Activated CD4-positive, alpha-beta T cell treated with anti-CD3 and anti-CD28 coated beads, Interleukin-2, amount 50 U/mL, for 1 hour (primary cell): ENCODE measurements at places on chromosomes 4 and X.

- no peak for DNase-seq
These were observed 585.6 kb downstream of the ADGRL3 start for GRCh38 chr4:61785761-61786160.

DNA sequence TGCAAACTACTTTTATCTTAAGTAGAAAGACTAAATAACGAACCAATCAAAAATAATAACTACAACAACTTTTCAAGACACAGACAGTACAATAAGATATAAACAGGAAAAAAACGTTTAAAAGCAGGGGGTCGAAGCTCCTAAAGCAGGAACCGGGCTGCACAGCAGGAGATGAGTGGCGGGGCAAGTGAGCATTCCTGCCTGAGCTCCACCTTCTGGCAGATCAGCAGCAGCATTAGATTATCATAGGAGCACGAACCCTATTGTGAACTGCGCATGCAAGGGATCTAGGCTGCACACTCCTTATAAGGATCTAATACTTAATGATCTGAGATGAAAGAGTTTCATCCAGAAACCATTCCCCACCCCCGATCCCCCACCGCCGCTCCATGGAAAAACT lies 146.2 kb downstream of the TEX11 start:
- DNase-seq, result no peak

DNA sequence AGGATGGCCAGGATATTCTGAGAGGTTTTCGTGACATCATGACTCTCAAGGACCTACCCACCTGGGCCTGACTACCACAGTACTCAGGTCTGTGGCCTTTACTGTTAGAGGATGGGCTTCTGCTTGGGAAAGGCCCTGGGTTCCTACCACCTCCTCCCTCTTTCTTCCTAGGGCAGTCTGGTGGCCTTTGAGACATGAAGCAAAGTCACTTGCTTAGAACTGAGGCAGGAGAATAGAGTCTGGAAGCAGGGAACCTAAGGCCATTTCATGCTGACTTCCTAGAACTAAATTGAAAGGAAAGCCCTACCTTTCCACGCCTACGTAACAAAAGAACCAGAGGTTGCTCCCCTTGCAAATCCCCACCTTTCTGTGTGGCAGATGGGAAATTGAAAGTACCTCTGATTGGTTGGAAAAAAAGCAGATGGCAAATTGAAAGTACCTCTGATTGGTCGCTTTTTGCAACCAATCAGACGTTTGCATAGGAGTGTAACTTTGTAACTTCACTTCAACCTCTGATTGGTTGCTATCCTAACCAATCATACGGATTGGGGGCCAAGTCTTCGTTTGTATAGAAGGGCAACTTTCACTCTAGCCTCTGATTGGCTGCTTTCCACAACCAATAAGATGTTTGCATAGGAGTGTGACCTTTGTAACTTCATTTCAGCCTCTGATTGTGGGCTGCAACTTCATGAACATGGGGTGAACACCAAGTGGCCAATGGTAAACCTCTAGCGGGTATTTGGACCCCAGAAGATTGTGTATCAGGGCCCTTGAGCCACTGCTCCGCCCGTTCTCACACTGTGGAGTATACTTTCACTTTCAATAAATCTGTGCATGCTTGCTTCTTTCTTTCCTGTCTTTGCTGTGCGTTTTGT lies 9.9 kb upstream of the AKAP14 start:
- DNase-seq, result no peak

- no peak for DNase-seq
These were observed 56.6 kb upstream of the TMEM184C start for GRCh38 chr4:147560625-147561024.

GRCh38 chrX:135914404-135914803 lies 20.9 kb downstream of the SAGE1 start:
- DNase-seq, result no peak

DNA sequence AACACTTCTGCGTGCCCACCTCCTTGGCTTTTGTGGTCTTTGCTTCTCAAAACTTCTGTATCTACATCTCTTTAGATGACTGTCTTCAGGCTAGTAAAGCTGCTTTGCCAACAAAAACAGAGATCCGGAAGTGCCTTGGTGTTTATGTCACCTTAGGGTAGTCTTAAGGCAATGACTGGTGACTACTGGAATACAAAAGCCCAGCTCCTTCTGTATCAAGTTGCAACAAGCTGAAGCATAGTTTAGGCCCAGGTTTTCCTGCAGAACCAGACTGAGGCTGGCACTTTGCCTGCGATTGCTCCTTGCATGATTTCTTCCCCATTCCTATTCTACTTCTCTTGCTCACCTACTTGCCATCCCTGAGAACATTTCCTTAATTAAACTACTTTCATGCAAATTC lies 333.8 kb downstream of the DMD start:
- DNase-seq, result no peak
